Mucosa of gallbladder (tissue), 1 donor: ENCODE measurements at places on chromosomes 6 and 20. TPM values are rescaled to one million over a fixed set of nuclear protein-coding genes. Genes with fewer than 3 reads are reported as not detected.

DEFB132 gene
- total RNA-seq: not detected

GNRH2 gene
- total RNA-seq: 0.75 TPM

- no peak for DNase-seq
These were observed 88.4 kb downstream of the RTN4IP1 start for GRCh38 chr6:106540907-106541306.

- DNase-seq: no peak
These were observed 156.3 kb downstream of the FOXA2 start for GRCh38 chr20:22428051-22428450.

UNC5CL gene
- 26.4 TPM for total RNA-seq
